Right atrium auricular region (tissue), 2 donors: ENCODE measurements at places on chromosomes 12 and 14.

DNA sequence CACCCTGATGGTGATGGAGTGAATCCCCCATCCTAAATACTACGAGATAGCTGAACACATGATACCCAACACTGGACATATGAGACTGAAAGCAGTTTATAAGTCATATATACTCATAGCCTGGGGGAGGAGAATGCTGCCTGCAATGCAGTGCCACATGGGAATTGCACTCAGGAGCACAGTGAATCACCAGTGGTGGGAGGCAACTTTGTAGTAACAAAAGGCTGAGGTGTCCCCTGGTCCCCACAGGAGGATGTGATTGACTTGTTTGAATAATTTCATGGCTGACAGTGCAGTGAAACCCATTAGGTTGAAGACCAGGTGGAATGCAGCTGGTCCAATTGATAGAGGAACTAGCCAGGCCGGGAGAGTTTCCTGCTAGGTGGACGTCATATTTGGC, 20.2 kb downstream of the CCDC38 start:
- no peaks in the 10 kb centered on the region for H3K27me3 ChIP-seq
- no peaks in the 10 kb centered on the region for H3K36me3 ChIP-seq
- no peak overlapping the region for H3K4me3 ChIP-seq
- H3K27ac ChIP-seq, result no peak overlapping the region
- no peak for DNase-seq
- no peaks in the 10 kb centered on the region for H3K4me1 ChIP-seq

DNA sequence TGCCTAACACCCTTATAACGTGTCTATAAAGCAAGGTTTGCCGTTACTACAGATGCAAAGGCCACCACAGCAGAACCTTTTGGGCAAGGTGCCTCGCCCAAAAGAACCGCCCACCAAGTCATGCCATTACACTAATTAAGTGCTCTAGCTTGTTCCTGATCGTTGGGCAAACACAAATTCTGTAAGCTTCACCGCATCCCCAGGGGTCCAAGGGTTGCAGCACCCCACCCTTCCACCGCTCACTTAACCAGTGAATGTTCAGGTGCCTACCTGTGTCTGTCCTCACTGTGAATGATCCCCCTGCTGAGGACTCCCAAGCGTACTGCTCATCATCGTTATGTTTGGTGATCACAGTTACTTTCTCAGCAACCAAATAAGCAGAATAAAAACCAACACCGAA, 1.4 kb downstream of the HSP90AA1 start:
- peak overlapping the region; percentile 100 for H3K27ac ChIP-seq
- H3K4me3 ChIP-seq, result peak overlapping the region; percentile 90
- DNase-seq, result no peak

DNA sequence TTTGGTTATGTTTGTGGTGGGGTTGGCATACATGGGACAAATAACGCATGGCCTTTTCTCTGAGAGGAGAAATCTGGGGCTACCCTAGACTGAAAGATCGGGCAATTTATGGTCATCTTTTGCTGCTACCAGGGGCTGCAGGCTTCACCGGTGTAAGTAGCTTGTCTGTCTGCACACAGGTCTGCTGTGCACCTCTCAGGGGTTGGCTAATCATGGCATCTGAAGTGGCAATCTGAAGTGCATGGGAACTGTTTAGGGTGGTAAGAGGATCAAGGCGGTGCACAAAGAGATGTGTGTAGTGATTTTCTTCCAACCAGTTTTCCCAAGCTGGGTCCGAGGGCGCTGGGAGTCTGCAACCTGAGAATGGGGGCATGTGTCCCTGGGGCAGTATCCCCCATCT, 141.3 kb downstream of the EMP1 start:
- no peak for DNase-seq
- H3K27ac ChIP-seq, result no peak overlapping the region
- no peaks in the 10 kb centered on the region for H3K4me1 ChIP-seq
- no peak overlapping the region for H3K4me3 ChIP-seq
- no peaks in the 10 kb centered on the region for H3K36me3 ChIP-seq

GRCh38 chr12:67722296-67722695, 73.8 kb downstream of the DYRK2 start:
- H3K4me1 ChIP-seq, result peaks cover 25% of the 10 kb centered on the region
- no peak for DNase-seq
- H3K27me3 ChIP-seq, result no peaks in the 10 kb centered on the region
- peak overlapping the region; percentile 90 for H3K27ac ChIP-seq
- no peak overlapping the region for H3K4me3 ChIP-seq
- H3K36me3 ChIP-seq, result no peaks in the 10 kb centered on the region

- DNase-seq, result no peak
- H3K27me3 ChIP-seq, result no peaks in the 10 kb centered on the region
- no peaks in the 10 kb centered on the region for H3K36me3 ChIP-seq
- no peak overlapping the region for H3K27ac ChIP-seq
- no peak overlapping the region for H3K4me3 ChIP-seq
- H3K4me1 ChIP-seq, result no peaks in the 10 kb centered on the region
Observed at GRCh38 chr14:54197369-54197768, 199.4 kb upstream of the CDKN3 start.

DNA sequence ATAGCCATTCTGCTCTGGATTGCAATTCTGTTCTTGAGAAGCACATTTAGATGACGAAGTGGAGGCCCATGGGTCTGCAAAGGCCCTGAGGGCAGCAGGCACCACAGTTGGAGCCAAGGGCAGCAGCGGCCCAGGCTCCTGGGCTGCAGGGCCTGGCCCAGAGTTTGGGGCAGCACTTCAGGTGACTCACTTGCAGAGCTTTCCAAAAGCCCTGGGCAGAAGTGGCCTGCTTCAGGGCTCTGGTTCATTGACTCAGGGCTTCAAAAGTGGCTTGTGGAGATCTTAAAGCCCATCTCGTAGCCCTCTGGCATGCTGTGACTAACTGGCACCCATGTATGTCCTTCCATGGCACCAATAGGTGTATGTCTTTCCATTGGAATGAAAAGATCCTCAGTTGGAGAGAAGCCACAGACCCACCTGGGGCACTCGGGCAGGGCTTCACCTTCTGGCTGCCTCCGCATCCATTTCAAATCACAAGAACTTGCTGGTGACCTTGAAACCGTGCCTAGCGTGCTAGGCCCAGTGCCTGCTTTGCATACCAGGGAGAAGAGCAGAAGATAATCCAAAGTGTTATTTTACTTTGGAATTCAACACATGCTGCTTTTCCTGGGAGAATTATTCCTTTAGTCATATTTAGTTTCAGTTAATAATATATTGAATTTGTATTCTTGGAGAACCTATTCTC, 106.7 kb downstream of the PRMT8 start:
- H3K36me3 ChIP-seq, result no peaks in the 10 kb centered on the region
- no peaks in the 10 kb centered on the region for H3K27me3 ChIP-seq
- H3K4me3 ChIP-seq, result no peak overlapping the region

DNA sequence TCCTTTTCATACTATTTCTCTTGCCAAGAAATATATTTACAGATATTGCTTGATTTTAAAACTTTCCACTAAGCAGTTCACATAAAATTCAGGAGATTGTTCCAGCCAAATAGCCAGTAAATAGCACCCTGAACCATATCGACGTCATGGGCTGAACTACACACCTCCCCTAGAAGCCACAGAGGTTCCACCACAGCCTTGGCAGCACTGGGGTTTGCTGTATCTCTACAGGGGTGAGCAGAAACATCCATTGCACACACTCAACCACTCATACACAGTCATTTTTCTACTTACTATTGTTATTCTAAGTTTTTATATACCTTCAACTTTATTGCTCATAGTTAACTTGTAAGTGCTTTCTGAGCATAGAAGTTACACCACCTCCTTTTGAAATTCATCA, 8.1 kb upstream of the EIF2S3B start:
- H3K4me3 ChIP-seq, result no peak overlapping the region
- no peaks in the 10 kb centered on the region for H3K36me3 ChIP-seq
- no peaks in the 10 kb centered on the region for H3K27me3 ChIP-seq
- H3K27ac ChIP-seq, result no peak overlapping the region
- DNase-seq, result no peak

GRCh38 chr12:124179936-124180607, 114.8 kb upstream of the RFLNA start:
- no peaks in the 10 kb centered on the region for H3K27me3 ChIP-seq
- H3K36me3 ChIP-seq, result no peaks in the 10 kb centered on the region
- no peak overlapping the region for H3K27ac ChIP-seq
- no peak for DNase-seq
- H3K4me1 ChIP-seq, result no peaks in the 10 kb centered on the region

- no peak overlapping the region for H3K4me3 ChIP-seq
- H3K36me3 ChIP-seq, result peaks cover 7% of the 10 kb centered on the region
- H3K27ac ChIP-seq, result no peak overlapping the region
- no peak for DNase-seq
- H3K4me1 ChIP-seq, result no peaks in the 10 kb centered on the region
Observed at GRCh38 chr12:28351414-28351813, 161.2 kb downstream of the CCDC91 start.

GRCh38 chr12:55723516-55724225, 3.5 kb downstream of the RDH5 start:
- no peaks in the 10 kb centered on the region for H3K4me1 ChIP-seq
- no peak for DNase-seq
- peaks cover 34% of the 10 kb centered on the region for H3K36me3 ChIP-seq
- H3K27me3 ChIP-seq, result no peaks in the 10 kb centered on the region
- no peak overlapping the region for H3K4me3 ChIP-seq

- no peak overlapping the region for H3K27ac ChIP-seq
- DNase-seq, result no peak
- no peaks in the 10 kb centered on the region for H3K4me1 ChIP-seq
- no peak overlapping the region for H3K4me3 ChIP-seq
- no peaks in the 10 kb centered on the region for H3K27me3 ChIP-seq
Observed at GRCh38 chr14:54267172-54267571, 129.6 kb upstream of the CDKN3 start.

DNA sequence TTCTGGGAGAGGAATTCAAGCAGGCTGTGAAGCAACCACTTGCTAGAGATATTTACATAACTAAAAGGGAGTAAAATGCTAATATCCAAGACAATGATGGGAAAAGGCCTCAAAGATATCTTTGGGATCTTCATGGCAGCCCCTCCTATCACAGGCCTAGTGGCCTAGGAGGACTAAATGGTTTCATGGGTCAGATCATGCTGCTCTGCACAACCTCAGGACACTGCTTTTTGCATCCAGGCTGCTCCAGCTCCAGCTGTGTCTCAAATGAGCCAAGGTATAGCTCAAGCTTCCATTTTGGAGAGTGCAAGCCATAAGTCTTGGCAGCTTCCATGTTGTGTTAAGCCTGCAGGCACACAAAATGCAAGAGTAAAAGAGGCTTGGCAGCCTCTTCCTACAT, 195.6 kb upstream of the SSTR1 start:
- H3K4me1 ChIP-seq, result no peaks in the 10 kb centered on the region
- no peak overlapping the region for H3K27ac ChIP-seq
- no peaks in the 10 kb centered on the region for H3K27me3 ChIP-seq
- no peak overlapping the region for H3K4me3 ChIP-seq
- no peak for DNase-seq

- H3K4me1 ChIP-seq, result no peaks in the 10 kb centered on the region
- DNase-seq, result no peak
- H3K36me3 ChIP-seq, result no peaks in the 10 kb centered on the region
- H3K27ac ChIP-seq, result no peak overlapping the region
- H3K27me3 ChIP-seq, result no peaks in the 10 kb centered on the region
Observed at GRCh38 chr14:48568688-48569087, 893.3 kb upstream of the MDGA2 start.

DNA sequence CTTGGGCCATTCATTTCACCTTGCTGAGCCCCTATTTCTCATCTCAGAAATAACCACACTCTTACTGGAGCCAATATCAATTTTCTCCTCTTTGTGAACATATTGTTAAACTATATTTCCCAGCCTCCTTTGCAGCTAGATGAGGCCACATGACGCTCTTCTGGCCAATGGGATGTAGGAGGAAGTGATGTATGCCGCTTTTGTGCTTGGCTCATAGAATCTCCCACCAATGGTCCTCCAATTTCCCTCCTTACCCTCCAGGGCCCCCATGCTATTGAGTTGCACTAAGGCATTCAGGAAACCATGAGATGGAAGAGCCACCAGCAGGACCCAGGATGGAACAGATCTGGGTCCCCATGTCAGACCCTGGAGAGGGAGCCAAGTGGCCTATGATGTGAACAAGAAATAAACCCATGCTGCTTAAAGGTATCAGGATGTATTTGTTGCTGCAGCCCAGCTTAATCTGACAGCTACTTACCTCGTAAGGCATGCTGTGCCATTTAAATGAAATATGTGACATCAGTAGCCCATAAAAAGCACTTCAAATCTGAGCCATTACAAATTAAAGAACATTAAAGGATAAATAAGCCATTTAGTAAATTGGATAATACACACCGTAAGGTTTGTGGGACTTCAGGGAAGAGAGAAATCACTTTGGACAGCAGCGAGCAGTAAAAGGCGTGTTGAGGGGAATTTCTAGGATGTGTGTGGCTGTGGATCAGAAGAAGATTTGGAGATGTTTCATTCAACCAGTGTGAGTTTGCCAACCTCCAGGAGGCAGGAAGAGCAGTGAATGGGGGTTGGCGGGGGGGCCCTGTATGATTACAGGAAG, 24.4 kb upstream of the BDKRB2 start:
- H3K4me3 ChIP-seq, result no peak overlapping the region
- H3K36me3 ChIP-seq, result no peaks in the 10 kb centered on the region
- H3K27me3 ChIP-seq, result no peaks in the 10 kb centered on the region

- H3K4me3 ChIP-seq, result no peak overlapping the region
- no peaks in the 10 kb centered on the region for H3K27me3 ChIP-seq
- no peaks in the 10 kb centered on the region for H3K4me1 ChIP-seq
- no peak for DNase-seq
- peak overlapping the region; percentile 42 for H3K27ac ChIP-seq
- peaks cover 35% of the 10 kb centered on the region for H3K36me3 ChIP-seq
Observed at GRCh38 chr14:52043690-52044089, 25.2 kb downstream of the NID2 start.

DNA sequence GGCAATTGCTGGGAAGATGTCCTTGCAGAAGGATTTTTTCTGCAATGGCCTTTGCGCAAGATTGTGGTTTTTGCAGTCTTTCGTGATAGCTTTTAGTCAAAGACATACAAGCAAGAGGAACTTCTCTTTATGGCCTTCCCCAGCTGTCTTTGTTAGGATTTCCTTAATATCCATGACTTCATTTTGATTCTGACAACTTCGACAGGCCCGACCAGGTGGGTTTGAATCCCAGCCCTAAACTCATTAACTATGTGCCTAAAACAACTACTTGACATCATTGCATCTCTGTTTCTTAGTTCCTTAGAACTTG, 13.3 kb upstream of the VRK1 start:
- no peaks in the 10 kb centered on the region for H3K4me1 ChIP-seq
- no peak overlapping the region for H3K4me3 ChIP-seq
- H3K36me3 ChIP-seq, result no peaks in the 10 kb centered on the region
- H3K27ac ChIP-seq, result no peak overlapping the region
- no peaks in the 10 kb centered on the region for H3K27me3 ChIP-seq
